Thoracic aorta (tissue), 2 donors: ENCODE measurements at places on chromosomes 3 and 15. TPM values are rescaled to one million over a fixed set of nuclear protein-coding genes. Genes with fewer than 3 reads are reported as not detected.

Gene SNTN
- total RNA-seq: not detected

Gene GMPPB
- total RNA-seq: 43.1 TPM

Gene SKOR1
- total RNA-seq: 0.78 TPM

DNA sequence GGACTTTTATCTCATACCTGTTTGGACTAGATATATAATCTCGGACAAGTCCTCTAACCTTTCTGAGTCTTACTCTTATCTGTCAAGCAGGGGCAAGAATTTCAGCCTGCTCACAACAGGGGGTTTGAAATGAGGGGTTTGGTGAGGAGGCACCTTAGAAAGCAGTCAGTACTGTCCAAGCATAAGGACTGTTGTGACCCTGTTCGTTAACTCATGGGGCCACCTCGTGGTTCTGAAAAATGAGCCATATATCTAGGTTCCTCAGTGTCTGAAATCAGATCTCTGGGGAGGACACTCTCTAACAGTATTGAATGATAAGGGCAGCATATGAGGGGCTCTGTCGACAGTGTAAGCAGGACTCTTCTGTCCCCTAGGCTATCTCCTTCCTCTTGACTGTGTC, 7.2 kb upstream of the TIMP4 start:
- no peaks in the 10 kb centered on the region for H3K36me3 ChIP-seq
- no peak overlapping the region for H3K27ac ChIP-seq
- no peaks in the 10 kb centered on the region for H3K27me3 ChIP-seq
- H3K4me3 ChIP-seq: no peak overlapping the region
- no peak for DNase-seq

GRCh38 chr3:60636846-60637245, 614.4 kb downstream of the FHIT start:
- no peaks in the 10 kb centered on the region for H3K36me3 ChIP-seq
- no peak overlapping the region for H3K27ac ChIP-seq
- no peaks in the 10 kb centered on the region for H3K27me3 ChIP-seq

GRCh38 chr3:169662132-169662842, 1.2 kb downstream of the MECOM start:
- peak overlapping the region; percentile 94 for H3K27ac ChIP-seq
- H3K27me3 ChIP-seq: no peaks in the 10 kb centered on the region
- H3K4me1 ChIP-seq: peaks cover 3% of the 10 kb centered on the region
- no peaks in the 10 kb centered on the region for H3K36me3 ChIP-seq
- peak overlapping the region; percentile 80 for H3K4me3 ChIP-seq
- peak; percentile 12 for DNase-seq

- H3K4me3 ChIP-seq: no peak overlapping the region
- peak overlapping the region; percentile 52 for H3K27ac ChIP-seq
- H3K4me1 ChIP-seq: peaks cover 8% of the 10 kb centered on the region
- no peaks in the 10 kb centered on the region for H3K36me3 ChIP-seq
- DNase-seq: no peak
Observed at GRCh38 chr3:72722930-72723726, 125.1 kb downstream of the SHQ1 start.

DNA sequence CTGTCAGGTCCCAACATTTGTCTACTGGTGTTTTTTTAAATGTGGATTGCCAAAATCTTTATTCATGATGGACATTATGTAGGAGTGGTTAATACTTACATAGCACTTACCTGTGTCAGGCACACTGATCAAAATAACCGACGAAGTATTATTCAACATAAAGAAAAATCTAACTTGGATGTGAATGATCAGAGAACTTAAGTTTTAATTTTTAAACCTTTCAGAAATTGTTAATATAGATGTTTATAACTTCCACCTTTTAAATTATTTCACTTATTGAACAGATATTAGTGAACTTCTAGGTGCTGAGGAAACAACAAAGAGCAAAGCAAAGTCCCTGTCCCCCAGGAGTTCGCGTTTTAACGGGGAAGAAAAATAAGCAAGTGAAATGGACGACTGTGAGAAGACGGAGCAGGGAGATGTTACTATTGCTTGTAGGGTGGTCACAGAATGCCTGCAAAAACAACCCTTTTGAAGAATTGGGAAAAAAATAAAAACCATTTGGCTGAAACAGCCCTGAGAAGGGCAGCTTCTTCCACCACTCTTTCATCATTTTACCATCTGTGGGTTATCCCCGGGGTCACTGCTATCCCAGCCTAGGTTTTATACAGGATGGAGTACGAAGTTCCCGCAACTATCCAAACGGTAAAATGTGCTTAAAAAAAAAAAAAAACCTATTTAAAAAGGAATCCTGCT, 915 bp upstream of the APH1B start:
- peak overlapping the region; percentile 72 for H3K27ac ChIP-seq
- no peak for DNase-seq
- no peaks in the 10 kb centered on the region for H3K27me3 ChIP-seq
- H3K36me3 ChIP-seq: no peaks in the 10 kb centered on the region
- peak overlapping the region; percentile 100 for H3K4me3 ChIP-seq
- H3K4me1 ChIP-seq: peaks cover 19% of the 10 kb centered on the region
